HFFc6 (cell line): ENCODE measurements at places on chromosomes 6 and 20.

DNA sequence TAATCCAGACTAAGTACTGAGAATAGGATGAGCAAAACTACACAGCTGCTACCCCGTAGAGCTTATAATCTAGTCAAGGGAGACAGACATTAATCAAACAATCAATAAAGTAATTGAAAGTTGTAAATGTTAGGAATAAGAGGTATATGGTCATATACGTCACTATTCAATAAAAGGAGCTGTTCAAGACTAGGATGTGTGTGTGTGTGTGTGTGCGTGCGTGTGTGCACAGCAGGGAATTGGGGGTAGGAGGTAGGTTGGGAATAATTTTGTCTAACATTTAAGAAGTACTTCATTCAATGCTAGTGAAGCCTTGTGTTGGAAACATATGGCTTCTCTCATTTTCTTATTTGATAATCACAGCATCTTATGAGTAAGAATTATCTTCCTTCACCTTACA is 41.8 kb downstream of the SESN1 start:
- no peak for DNase-seq

DNA sequence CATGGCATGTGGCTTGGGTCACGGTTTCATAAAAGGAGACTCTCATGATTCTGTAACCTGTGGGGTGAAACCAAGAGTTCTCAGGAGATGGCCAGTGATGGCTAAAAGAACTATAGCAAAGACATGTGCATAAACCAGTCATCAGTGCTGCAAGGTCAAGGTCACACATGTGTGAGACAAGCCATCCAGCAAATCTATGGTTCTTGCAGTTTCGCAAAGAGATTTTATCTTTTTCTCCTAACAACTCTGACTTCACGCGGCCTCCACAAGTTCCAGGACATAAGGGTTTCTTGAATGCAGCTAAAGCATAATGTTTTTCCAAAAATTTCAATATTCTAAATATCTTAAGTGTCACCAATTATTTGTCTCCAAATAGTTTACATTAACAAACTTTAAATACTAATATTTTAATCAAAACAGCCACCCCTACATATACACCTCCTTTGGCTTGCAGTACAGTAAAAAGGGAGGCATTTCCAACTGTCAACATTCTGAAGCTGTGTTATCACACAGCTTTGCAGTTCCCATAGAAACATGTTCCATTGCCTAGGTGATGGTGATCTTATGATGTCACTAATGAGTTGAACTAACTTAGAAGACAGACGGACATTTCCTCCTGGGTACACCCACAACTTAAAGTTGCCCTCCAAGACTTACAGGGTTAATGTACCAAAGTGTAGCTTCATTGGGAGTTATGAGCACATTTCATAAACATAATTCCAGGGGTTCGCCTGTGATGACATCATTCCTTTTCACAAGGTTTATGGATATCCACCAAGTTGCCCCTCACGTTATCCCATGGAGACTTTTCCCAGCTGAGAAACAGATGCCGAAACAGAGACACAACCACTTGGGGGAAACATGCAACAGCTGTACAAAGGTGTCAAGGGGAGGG is 250.9 kb upstream of the PDE10A start:
- DNase-seq = no peak

GRCh38 chr6:88964509-88964908 is 1.1 kb upstream of the RNGTT start:
- DNase-seq = no peak

DNA sequence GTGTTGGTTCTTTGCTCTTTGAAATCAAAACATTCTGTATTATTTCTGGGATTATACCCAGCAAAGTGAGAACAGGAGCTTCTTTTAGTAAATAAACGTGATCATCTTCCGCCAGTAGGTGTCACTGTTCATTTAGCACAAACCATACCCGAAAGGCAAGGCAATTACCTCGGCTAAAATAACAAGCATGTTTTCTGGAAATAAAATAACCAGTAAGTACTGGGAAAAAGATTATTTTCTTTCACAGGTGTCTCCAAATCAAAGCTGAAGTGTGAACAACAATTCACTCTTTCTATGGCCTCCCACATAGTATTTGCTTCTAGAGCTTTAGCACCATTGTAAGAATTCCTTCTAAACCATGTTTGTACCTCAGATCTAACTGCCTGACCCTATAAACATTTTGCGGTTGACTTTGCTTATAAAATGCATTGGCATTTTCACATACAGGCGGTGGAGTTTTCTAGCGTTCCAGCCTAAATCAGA is 144.6 kb upstream of the AGPAT4 start:
- peak; percentile 64 for DNase-seq

- no peak for DNase-seq
Observed at GRCh38 chr6:159455700-159456274, 237.3 kb downstream of the SOD2 start.

DNA sequence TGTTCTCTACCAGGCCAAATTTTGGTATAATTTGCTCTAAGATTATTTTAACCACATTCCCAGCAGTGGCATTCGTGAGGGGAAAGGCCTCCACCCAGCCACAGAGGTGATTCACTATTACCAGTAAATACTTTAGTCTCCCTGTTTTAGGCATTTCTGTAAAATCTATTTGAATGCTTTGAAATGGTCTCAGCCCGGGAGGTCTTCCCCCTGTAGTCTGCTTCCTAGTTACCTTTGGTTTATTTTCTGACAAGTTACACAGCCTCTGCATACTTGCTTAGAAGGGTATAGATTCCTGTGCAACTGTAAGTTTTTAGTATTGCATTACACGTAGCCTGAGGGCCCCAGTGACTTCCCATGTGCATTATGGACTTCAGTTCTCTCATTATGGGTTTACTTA is 248.7 kb downstream of the C6orf118 start:
- DNase-seq = no peak

- no peak for DNase-seq
Observed at GRCh38 chr6:122568797-122569221, 41.4 kb upstream of the PKIB start.

DNA sequence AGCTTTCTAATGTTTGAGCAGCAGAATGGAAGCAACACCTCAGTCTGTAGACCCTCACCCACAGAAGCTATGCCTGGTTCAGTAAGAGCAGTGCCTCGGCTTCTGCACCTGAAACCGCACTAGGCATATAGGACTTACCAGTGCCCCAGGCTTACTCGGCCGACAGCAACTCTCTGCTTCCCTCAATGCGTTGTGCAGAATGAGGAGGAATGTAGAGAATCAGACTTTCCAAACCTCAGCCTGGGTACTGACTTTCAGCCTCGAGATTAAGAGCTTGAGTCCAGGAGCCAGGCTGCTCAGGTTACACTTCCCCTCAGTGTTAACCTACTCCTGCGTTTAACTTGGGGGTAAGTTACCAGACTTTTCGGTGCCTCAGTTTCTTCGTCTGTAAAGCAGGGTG is 8.6 kb downstream of the EYA2 start:
- DNase-seq = no peak

DNA sequence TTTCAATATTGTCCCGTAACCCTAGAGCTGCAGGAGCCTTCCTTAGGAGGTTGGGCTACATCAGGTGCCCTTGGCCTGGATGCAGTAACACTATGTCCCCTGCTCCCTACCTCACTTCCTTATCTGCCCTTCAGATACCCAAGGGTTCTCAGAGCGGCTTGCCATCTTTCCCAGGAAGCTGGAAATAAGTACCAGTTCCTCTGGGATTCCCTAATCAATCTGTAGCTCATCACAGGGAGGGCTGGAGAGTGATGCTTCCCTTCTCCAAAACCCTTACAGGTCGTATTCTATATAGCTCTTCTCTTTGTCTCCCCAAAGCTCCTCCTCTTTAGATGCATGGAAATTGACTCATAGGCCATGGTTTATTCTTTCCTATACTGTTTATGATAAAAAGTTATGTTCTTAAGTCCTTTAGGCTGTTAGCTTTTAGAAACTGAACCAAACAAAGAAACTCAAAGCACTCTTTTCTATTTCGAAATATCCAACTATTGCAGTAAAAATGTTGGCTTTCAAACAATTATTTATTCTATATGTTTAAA is 4.2 kb downstream of the MYCT1 start:
- no peak for DNase-seq

- DNase-seq = peak; percentile 71
Observed at GRCh38 chr20:30376767-30377658, 880.5 kb upstream of the DEFB115 start.

GRCh38 chr6:169725125-169726048 is 1.1 kb upstream of the PHF10 start:
- peak; percentile 76 for DNase-seq

DNA sequence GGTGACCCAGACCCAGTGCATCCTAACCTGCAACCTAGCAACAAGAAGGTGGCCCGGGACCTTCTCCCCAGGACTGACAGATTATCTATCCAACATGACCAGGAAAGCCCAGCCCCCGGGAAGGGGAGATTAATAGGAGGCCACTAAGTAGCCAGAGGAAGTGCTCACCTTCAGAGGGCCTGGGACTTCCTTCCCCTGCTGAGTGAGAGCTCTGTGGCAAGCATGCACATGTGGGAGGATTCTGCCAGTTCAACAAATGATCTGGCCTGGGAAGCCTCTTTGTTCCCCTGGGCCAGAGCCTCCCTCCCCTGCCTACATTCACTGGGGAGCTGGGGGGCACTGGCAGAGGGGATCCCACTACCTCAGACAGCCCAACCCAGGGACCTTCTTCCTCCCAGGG is 39.6 kb downstream of the SHLD1 start:
- no peak for DNase-seq

DNA sequence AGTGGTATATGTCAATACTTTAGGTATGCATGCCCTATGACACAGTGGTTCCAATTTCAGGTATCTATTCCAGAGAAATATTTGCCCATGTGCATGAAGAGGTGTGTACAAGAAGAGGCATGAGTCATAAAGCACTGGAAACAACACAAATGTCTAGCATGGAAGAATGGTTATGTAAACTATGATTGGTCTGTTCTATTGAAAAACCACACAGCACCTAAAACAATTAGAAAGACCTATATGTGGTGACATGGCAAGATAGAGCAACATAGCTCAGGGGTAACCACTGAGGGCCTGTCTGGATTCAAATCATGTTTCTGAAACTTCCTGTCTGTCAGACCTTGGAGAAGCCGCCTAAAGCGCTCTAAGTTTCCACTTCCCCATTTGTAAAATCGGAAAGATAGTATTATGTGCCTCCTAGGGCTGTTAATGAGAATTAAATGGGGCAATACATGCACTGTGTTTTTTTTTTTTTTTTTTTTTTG is 76.0 kb upstream of the SHLD1 start:
- DNase-seq = no peak

- DNase-seq = no peak
Observed at GRCh38 chr6:137850816-137851602, 16.1 kb upstream of the TNFAIP3 start.

DNA sequence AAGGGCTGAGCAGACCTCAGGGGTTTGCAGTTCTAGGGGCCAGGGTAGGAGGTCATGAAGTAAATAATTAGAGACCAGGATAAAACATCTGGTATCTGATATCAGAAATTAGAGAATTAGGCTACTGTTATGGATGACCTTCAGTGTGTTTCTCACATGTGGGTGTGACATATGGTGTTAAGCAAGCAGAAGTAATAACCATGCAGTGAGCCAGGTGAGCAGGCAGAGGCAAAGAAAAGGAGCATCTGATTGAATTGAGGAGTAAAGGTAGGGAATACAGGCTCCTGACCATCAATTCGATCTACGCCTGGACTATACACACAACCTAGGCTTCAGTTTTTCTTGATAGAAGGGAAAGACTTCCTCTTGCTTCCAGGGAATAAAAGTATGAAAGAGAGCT is 34.7 kb upstream of the MAP3K7 start:
- DNase-seq = no peak

DNA sequence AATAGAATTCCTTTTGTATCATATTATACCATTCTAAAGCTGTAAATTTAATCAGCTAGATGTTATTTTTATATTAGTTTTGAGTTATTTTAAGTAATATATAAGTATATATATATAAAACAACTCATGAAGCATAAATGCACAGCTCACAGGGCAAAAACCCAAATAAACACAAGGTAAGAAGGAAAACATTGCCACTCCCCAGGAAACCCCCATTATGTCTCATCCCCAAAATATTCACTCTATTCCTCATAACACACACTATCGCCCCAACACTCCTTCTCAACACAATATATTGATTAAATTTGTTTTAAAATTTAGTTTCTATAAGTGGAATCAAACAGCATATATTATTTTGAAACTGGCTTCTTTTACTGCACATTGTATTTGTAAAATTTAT is 98.6 kb upstream of the FAM83B start:
- DNase-seq = no peak

DNA sequence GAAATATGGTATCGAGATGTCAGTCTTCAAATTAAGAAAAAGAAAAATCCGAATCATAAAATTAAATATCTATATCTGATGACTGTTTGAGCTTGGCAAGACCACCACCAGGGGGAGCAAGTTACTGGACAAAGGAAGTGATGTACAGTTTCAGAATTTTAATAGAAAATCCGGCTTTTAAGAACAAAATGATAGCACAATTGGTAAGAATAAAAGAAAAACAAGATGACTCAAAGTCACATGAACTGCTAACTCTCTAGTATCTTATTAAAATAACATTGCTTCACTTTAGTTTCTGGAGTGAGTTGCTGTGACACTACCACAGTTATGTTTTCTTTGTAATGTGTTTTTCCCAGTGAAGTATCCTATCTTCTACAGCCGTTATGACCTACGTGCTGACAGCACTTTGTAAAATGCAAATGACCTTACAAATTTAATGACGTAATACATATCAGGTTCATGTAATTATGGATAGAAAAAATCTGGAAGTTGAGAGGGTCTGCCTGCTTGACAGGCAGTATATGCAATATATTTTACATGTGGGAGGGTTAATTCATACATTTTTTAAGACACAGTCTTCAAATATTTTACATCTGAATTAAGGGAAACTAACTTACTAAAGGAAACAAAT is 405.3 kb upstream of the HS3ST5 start:
- peak; percentile 41 for DNase-seq

DNA sequence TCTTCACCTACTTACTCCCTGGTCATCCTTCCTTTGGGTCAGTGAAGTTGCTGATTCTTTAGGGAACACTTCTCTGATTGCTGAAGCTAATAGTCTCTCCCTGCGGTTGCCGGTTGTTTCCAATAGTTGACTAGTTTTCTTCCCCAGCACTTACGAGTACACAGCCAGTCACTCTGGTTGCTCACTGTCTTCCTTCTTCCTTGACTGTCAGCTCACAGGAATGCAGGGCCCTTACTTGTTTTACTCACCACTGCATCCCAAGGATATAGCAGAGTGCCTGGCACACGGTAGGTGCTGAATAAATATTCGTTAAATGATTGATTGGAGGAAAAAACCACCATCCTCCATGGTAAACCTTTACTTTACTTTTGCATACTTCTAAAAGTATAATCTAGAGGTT is 345.0 kb downstream of the QKI start:
- DNase-seq = peak; percentile 25

GRCh38 chr6:44868910-44869309 is 459.2 kb upstream of the RUNX2 start:
- DNase-seq = no peak

GRCh38 chr6:30781395-30781742 is 37.0 kb upstream of the IER3 start:
- DNase-seq = no peak
